ENCODE measurements at places on chromosomes 3 and 15.

- no peak for DNase-seq
These were observed 20.2 kb downstream of the SLC24A1 start for GRCh38 chr15:65641768-65642475.

DNA sequence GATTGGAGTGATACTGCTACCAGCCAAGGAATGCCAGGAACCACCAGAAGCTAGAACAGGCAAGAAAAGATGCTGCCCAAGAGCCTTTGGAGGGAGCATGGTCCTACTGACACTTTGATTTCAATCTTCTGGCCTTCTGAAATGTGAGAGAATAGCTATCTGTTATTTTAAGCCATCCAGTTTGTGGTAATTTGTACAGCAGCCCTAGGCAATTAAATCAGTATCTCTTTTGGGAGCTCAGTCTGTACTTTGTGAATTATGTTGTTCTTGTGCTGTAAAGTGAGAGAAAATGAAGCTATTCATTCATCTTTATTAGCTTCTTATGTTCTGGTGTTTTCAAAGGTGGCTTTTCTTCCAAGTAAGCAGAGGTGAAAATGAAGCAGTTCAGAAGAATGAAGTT lies 381.3 kb downstream of the PDCD6IP start:
- no peak for DNase-seq

DNA sequence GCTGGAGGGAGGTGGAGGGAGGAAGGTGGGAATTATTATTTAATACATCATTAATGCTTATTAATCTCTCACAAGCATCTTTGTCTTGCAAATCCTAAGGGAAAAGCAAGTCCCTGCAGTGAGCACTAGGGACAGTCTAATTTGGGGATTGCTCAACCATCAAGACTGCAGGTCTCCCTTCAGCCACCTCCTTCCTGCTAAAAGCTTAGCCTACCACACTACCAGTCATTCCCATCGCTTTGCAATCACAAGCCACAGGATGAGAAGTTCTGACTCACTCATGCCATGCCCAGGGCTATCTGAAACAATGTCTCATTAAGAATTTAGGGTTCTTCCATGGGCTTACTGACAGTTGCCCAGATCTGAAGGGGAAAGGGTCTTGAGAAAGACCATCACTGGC lies 51.0 kb upstream of the EIF1B start:
- DNase-seq: no peak

DNA sequence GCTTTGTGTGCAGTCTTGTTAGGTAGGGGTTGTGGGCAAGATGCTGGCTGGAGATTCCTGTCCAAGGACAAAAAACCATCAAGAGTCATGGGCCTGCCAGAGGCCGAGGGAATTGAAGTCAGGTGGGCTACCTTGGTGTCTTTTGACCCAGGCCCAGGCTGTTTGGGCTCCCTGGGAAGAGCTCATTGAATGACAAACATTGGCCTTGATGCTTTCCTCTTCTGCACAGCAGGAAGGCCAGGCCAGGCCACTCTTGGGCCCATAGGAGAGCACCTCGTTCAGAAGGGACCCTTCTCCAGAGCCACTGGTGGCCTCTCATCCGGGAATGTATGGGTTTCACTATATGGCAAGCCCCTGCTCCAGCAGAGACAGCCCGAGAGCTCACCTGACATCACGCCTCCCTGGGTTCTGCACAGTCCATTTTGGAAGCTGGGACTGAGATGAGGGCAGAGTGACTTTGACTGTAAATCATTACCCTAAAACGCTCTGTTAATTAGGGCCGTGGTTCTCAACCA lies 169.1 kb downstream of the NSMCE3 start:
- no peak for DNase-seq

GRCh38 chr15:77042245-77042919 lies 28.5 kb downstream of the TSPAN3 start:
- DNase-seq: no peak

DNA sequence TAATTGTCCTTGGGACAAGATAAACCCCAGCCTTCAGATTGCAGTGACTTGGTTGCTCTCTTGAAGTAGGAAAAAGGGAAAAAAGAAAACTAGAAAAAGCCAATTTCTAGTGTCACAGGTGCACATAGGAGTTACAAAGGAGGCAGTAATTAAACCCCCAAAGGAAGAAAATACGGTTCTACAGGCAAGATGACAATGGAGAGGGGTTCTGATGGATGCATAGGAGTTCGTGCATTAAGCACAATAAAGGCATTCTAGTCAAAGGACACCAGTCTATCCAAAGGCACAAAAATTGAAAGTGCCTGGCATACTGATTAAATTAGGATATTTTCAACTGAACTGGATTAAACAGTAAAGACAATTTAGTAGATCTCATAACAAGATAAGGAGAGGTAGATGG lies 31.6 kb upstream of the MTMR14 start:
- no peak for DNase-seq

- DNase-seq: no peak
These were observed 89.9 kb upstream of the TBL1XR1 start for GRCh38 chr3:177287231-177287630.

DNA sequence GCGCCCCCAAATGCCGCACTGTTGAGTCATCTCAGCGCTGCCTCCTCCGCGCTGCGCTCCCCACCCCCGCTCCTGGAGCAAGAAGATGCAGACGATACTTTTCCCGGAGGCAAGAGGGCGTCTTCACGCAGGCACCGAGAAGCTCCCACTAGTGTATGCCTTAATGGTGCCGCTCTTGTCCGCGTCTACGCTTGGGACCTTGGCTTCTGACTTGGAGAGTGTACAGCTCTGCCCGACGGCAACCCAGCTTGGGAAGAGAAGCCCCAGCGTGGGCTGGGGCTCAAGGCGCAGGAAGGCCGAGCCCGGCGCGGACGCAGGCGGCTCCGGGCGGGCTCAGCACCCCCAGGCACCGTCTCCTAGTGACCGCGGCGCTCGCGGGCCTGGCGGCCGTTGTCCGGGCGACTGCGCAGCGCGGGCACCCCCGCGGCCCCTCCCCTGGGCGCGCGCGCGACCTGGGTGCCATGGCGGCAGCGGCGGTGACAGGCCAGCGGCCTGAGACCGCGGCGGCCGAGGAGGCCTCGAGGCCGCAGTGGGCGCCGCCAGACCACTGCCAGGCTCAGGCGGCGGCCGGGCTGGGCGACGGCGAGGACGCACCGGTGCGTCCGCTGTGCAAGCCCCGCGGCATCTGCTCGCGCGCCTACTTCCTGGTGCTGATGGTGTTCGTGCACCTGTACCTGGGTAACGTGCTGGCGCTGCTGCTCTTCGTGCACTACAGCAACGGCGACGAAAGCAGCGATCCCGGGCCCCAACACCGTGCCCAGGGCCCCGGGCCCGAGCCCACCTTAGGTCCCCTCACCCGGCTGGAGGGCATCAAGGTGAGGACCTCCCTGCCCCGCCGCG lies at the start of gene P4HTM:
P4HTM (plus strand) TSS at position 446 of the 840 bp plus-strand sequence; CDS start at position 462, 16 bp downstream.
- peak; percentile 81 for DNase-seq

DNA sequence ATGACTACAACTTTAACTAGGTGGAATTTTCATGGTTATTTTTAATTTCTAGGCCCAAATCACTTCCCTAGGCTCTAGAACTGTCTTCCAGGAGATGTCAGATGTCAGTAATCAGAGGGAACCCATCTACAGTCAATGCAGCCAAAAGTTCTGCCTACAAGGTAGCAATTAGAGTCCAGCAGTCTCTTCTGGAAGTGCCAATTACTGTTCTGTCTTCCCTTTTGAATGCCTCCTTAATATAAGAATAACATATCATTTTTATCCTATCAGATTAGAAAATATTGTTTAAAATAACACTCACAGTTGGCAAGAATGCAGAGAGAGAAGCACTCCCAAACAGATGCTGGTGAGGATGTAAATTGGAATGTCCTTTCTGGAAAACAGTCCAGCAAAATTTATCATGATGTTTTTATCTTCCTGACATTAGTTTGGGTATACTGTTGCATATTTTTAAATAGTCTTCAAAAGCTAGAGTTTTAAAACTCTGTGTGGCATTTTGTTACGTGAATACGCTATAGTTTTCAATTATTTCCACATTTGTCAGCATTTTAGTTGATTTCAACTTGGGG lies 543.7 kb downstream of the FHIT start:
- DNase-seq: no peak

DNA sequence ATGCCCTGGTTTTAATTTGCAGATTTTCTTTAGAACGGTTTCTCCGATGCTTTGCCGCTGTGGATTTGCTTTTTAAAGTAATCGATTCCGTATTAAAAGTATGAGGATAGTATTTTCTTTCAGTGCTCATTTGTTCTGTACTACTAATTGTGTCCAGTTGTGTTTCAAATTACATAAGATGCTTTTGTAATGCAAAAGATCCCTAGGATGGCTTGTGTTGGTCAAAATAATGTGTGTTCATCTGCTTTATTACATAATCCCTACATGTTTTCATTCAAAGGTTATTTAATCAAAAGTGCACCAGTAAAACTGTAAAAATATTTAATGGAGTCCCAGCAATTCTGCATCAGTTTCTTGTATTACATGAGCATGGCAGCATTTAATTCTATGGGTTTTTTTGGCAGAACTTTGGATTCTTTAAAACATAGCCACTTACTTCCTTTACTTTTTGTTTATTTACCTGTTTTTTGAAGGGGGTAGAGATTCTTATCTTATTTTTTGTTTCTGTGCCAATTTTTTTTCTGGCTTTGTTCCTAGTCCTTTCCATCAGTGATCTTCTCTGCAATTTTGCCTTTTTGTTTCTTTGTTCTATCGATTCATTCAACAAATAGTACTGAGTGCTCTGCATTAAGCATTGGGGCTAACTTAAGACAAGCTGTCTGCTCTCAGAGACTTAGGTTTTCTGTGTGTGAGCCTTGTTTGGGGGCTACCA lies 352.8 kb downstream of the LRTM1 start:
- no peak for DNase-seq

DNA sequence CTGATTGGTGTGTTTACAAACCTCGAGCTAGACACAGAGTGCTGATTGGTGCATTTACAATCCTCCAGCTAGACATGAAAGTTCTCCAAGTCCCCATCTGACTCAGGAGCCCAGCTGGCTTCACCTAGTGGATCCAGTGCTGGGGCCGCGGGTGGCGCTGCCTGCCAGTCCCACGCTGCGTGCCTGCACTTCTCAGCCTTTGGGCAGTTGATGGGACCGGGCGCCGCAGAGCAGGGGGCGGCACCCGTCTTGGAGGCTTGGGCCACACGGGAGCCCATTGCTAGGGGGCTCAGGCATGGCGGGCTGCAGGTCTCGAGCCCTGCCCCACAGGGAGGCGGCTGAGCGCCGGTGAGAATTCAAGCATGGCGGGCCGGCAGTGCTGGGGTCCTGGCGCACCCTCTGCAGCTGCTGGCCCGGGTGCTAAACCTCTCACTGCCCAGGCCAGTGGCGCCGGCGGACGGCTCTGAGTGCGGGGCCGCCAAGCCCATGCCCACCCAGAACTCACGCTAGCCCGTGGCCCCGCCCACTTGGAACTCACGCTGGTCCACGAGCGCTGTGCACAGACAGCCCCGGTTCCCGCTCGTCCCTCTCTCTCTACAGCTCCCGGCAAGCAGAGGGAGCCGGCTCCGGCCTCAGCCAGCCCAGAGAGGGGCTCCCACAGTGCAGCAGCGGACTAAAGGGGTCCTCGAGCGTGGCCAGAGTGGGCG lies 6.6 kb upstream of the TBL1XR1 start:
- no peak for DNase-seq

DNA sequence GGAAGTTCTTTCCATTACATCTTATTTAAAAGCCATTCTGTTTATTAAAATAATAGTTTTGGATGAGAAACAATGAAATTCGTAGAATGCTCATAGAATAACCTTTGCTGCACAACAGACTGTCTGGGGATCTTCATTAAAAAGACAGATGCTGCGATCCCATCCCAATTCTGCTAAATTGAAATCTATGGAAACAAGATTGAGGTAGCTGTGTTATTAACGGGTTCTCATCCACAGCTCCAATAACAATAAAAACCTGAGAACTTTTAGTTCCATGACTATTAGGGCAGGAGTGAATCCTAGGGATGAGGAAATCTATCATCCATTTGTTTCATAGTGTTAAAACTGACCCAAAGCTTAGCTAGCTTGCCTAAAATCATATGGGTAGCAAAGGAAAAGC lies 2.5 kb upstream of the GJD2 start:
- DNase-seq: no peak

DNA sequence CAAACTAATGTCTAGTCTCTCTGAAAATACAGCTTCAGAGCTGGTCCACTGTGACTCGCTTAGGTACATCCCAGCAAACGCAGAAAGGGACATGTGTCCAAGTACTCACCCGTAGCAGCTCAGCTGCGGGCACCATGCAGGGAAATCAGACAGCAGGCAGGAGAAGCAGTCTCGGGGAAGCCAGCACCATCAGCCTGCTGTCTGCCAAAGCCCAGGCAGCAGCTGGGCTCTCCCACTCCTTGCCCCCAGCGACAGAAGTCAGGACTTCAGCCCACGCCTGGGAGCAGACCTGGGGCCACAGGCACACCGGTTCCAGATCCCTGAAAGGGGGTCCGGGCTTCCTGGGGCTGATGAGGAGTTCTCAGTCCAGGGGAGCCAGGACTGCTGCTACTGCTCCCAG lies 34.9 kb downstream of the SEMA5B start:
- no peak for DNase-seq

DNA sequence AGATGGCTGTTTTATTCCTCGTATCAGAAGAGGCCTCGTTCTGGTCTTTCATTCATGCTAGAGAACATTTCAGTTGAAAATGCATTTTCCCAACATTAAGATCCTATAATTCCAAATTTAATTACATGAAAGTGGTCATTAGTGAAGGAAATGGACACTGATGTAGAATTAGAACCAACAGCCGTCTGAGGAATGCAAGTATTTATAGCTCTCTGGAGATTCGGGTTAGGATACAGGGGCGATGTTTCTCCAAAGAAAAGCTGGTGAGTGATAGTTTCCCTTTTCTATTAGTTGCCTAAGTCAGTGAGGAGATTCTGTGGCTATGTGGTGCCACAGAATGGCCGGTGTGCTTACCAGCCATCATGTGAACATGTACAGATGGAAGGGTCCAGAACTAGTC lies 109.0 kb upstream of the IL12A start:
- DNase-seq: no peak

GRCh38 chr3:99962703-99963102 lies 145.0 kb downstream of the CMSS1 start:
- no peak for DNase-seq

GRCh38 chr3:39626198-39626597 lies 158.7 kb downstream of the MOBP start:
- no peak for DNase-seq

GRCh38 chr3:131738095-131738494 lies 235.3 kb upstream of the MRPL3 start:
- no peak for DNase-seq

GRCh38 chr3:22322861-22323260 lies 571.9 kb upstream of the ZNF385D start:
- no peak for DNase-seq

- DNase-seq: no peak
These were observed 18.9 kb downstream of the GHRL start for GRCh38 chr3:10273702-10274305.

GRCh38 chr3:122977746-122978466 lies 49.7 kb downstream of the SEMA5B start:
- no peak for DNase-seq

Measured in stimulated activated CD4-positive, alpha-beta T cell treated with anti-CD3 and anti-CD28 coated beads, Interleukin-4, amount 100 ng/mL, for 48 hours (primary cell).